ENCODE measurements at places on chromosomes 2 and 18.

GRCh38 chr2:189519631-189520387, 60.8 kb downstream of the SLC40A1 start:
- DNase-seq: no peak

DNA sequence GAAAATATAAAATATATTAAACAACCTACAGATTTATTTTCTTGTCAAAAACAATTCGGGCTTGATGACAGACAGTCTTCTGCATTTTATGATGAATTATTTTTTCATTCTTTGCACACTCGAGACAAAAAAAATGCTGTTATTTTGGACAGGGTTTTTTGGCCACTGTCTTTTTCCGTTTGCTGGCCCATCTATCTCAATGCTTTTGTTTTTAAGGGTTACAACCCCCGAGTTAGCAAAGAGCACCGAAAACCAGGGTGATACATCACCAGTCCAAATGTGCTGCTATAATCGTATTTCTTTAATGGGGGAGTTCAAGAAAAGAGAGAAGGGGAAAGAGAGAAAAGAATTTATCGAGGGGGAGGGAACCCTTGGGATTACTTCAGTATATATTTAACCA, 7.7 kb downstream of the EVX2 start:
- DNase-seq: no peak

DNA sequence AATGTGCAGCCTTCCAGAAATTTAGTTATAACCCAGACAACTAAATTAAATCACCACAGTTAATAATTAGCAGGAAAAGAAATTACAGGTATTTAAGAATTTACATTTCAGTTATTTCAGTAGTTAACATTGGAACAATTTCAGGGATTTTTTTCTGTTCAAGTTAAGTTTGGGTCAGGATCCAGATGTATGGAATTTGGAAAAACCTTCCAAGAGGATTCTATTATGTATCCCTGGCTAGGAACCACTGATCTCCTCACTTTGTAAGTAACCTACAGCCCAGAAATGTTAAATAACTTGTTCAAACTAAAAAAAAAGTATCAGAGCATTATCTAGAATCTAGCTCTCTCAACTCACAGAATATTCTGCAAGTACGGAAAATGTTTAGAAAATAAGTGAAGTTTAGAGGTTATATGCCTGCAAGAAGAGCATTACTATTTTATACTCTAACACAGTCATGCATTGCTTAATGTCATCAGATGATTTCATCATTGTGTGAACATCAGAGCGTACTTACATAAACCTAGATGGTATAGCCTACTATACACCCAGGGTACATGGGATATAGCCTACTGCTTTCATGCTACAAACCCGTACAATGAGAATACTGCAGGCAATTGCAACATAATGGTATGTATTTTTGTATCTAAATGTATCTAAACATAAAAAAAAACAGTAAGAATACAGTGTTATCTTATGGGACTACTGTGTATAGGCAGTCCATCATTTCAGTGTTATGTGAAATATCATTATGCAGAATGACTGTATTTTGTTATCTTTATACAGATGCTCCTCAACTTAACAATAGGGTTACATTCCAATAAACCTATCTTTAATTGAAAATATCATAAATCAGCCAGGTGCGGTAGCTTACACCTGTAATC, 6.1 kb downstream of the NCKAP1 start:
- DNase-seq: no peak

- peak; percentile 29 for DNase-seq
These were observed 61.3 kb upstream of the ITSN2 start for GRCh38 chr2:24421668-24422067.

- no peak for DNase-seq
These were observed 3.4 kb upstream of the TXNL1 start for GRCh38 chr18:56641714-56642337.

- DNase-seq: no peak
These were observed 21.6 kb downstream of the BMP10 start for GRCh38 chr2:68849579-68850030.

- DNase-seq: peak; percentile 69
These were observed 1383.3 kb upstream of the CDH2 start for GRCh38 chr18:29560270-29560669.

DNA sequence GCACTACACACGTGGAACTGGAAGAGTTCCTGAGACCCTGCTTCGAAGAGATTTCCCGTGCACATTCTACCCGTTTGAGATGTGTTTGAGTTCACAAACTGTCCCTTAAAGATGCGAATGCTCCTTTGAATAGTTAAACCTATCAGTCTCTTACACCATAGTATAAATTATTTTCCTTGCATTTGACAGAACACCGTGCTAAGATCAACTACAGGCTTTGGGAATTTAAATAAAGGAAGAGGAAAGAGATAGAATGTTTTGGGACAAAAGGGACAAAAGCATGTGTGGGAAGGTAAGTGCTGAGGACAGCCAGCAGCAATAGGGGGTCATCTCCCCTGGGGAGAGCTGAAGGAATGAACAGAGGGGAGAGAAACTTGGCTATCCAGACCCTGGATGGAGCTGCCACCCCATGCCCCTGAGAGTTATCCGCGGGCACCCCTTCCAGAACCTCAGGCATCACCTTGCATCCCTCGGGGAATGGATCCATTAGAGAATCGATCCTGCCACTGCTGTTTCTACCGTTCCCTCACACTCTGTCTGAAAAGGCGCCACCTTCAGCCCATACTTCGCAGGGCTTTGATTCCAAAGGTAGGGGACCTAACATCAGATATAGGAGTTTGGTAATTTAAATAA, 888 bp upstream of the ADCY3 start:
- DNase-seq: peak; percentile 58

- no peak for DNase-seq
These were observed 70.1 kb downstream of the C1QL2 start for GRCh38 chr2:119088416-119088815.

DNA sequence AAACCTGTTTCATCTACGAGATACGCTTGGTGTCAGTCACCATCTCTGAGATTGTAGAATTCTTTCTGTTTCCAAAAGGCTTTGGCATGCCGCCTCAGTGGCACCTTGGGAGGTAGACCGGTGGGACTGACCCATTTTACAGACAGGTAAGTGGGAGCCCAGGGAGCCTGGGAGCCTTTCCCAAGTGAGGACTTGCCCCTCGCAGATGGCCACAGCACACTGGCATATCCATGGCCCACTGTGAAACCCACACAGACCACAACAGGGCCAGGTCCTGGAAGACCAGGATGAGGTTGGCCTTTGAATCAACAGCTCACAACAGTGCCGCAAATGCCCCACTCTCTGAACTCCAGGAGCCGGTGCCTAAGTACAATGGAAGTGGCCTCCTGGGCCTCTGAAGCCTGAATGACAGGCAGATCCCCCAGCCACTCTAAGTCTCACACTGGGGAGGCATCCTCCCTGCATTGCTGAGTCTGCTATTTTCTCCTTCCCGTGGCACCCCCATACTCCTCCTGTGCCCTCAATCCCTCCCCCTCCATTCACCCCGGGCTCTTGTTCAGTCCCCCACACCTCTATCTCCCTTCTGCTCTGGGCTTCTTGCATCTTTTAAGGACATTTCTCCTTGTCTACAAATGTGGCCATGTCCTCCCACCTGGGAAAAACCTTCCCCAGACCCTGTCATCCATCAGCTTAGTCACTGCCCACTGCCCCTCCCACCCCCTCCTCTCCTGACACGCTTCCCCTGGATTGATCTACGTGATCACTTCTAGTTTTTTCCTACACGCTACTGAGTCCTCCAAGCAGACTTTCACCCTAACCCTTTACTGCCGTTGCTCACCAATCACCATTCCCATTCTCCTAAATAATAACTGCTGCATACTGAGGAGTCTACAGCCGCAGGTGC, 26.2 kb downstream of the CENPA start:
- no peak for DNase-seq

DNA sequence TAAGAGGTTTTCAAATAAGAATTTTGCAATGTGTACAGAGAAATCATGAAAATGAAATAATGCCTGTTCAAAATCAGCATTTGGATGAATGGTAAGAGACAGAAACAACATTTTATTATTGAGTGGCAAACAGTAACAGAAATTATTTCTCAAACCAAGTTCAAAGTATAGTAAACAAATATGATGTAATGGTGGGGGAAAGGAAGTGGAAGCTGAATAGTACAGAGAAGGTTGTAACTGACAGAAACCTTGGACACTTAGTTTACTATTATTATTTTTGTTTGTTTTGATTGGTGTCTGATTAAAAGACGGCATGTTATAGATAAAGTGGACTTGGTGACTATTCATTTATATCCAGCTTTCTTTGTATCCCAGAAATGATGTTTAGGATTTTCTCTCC, 1637.4 kb upstream of the ACVR2A start:
- DNase-seq: no peak

DNA sequence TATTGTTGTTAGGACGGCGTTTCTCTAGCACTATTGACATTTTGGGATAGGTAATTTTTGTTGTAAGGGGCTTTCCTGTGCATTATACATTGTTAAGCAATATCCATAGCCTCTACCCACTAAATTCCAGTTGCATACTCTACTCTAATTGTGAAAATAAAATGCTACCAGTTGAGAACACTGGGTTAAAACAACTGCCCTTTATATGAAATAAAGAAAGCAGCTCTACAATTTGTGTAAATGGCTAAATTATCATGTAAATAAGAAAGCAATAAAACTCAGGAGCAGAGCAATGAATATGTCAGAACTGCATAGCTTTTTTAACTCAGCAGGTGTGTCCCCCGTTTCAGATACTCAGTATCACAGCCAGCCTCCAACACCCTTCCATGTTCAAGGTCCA, 812.7 kb upstream of the NRXN1 start:
- no peak for DNase-seq

- no peak for DNase-seq
These were observed 19.5 kb upstream of the RPRM start for GRCh38 chr2:153497938-153498629.

- no peak for DNase-seq
These were observed 70.2 kb upstream of the ID2 start for GRCh38 chr2:8611700-8612099.

GRCh38 chr2:169087757-169088379, 18.5 kb downstream of the DHRS9 start:
- DNase-seq: no peak

DNA sequence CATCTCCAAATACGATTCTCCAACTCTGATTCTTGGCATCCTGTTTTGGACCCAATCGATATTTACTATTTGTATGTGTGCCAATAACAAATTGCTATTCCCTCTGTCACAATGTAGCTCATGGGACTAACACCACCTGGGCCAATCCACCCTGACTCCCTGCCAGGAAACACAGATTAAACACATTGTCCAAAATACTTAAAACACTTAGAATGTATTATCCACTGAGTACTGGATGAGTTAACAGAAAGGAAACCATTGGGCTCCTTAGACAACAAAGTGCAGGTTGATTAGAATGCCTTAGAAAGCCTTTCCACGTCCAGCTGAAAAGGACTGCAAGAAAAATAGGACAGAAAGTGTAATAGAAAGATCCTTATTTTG, 79.4 kb upstream of the ARHGAP28 start:
- no peak for DNase-seq

DNA sequence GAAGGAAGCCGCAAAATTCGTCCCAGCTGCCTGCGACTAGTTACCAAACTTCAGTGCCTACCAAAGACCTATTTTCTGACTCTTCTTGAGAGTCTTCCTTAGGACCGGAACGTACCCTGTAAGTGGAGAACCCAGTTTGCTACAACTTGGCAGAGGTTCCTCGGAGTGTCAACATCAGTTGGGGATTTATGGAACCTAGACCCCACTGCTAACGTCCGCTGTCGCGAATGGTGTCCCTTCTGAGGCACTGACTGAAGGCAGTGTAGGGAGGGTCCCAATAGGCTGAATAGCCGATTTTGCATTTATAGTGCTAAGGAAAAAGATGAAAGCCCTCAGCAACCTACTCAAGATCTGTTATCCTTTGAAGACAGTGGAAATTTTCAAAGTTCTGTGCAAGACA, 568 bp upstream of the STK17B start:
- no peak for DNase-seq

GRCh38 chr18:76850112-76850511, 27.8 kb downstream of the ZNF236 start:
- no peak for DNase-seq

GRCh38 chr2:173654161-173654895, 299.7 kb downstream of the CDCA7 start:
- DNase-seq: no peak

DNA sequence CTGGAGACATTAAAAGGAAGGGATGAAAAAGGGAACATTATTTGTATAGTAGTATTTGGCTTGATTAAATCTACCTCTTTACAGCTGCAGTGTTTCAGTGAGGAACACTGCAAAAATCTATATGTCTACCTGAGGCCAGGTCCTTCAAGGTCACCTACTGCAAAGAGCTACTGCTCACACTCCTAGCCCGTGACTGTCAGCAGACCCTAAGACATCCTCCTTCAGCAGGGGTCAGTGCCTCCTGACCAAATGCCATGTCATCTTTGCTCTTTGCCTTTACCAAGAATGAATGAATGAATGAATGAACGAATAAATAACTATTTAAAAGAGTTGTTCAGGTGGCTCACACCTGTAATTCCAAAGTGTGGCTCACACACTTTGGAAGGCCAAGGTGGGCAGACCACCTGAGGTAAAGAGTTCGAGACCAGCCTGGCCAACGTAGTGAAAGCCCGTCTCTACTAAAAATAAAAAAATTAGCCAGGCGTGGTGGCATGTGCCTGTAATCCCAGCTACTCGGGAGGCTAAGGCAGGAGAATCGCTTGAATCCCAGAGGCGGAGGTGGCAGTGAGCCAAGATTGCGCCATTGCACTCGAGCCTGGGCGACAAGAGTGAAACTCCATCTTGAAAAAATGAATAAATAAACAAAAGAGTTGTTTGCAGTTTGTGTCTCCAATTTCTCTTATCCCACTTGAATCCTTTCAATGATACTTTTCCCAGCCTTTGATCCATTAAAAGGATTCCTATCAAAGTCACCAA, 84.3 kb upstream of the GRB14 start:
- DNase-seq: no peak

- no peak for DNase-seq
These were observed 46.3 kb upstream of the SEMA4C start for GRCh38 chr2:96916156-96916630.
